ENCODE measurements at places on chromosomes 5 and 9.

DNA sequence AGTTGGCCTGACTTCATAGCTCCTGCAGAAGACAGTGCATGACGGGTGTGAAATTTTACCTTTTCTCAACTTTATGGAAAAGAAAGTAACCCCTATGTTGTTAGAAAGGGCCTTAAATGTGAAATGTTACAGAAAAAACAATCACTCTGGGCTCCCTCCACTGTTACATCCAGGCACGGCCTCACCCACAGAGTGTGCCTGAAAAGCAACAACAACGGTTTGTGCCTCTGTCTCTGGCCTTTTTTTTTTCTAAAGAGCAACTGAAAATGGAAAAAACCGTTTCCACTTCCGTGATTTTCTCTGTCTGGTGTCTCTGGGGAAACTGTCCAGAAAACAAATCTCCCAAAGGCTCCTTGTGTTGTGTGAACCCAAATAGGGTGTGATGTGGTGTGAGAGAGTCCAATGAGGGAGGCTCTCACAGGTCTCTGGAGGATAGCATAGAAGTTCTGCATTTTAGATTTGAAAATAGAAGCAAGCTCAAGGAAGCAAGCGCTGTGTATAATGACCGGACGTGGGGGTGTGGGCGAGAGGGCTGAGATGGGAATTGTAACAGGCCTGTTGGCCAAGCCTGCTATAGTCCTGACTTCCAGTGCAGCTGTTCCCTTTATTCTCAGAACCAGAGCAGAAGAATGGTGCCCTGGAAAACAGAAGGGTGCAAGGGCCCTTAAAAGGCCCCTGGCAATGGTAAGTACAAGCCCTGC lies 221.8 kb upstream of the TUT7 start:
- no peak for DNase-seq

DNA sequence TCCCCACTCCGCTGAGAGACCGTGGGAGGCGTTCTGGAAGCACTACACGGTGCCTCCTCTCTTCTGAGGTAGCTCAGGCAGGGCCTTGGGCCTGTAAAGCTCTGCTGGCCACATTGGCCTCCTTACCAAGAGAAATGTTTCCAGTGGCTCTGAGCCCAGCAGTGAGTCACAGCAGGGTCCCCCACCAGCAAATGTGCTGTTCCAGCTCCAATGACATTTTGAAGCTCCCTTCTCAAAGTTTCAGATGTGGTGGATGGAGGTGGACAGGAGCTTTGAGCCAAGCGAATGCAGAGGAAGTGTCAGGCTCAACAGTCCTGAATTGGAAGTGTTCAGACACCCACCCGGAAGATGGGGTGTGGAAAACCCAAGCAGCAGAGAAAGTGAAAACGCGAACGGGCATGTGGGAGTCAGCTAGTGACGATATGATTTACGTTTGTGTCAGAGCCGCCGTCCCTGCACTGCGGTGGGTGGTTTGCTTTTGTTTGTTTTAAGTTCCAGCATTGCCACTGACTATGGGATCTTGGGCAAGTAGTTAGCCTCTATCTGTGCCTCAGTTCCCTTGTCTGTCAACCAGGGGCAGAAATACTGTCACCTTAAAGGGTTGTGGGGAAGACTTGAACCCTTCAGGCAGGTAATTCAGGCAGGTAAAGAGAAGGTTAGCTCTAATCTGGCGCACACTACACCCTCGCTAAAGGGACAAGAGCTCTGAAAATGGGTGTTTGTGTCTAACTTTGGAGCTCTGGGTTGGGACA lies 38.2 kb downstream of the C5orf15 start:
- peak; percentile 75 for DNase-seq

DNA sequence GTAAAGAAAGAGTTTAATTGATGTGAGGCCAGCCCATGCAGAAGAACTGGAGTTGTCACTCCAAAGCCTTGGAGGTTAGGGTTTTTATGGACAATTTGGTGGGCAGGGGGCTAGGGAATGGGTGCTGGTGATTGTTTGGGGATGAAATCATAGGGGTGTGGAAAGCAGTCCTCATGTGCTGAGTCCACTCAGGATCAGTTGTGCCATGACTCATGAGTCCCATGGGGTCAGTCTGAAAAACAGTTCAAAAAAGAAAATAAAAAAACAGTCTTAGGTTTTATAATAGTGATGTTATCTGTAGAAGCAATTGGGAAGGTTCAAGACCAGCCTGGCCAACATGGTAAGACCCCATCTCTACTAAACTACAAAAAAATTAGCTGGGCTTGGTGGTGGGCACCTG lies 162.3 kb downstream of the KDM4C start:
- DNase-seq: no peak

GRCh38 chr5:9151684-9152427 lies 394.0 kb downstream of the SEMA5A start:
- DNase-seq: no peak

DNA sequence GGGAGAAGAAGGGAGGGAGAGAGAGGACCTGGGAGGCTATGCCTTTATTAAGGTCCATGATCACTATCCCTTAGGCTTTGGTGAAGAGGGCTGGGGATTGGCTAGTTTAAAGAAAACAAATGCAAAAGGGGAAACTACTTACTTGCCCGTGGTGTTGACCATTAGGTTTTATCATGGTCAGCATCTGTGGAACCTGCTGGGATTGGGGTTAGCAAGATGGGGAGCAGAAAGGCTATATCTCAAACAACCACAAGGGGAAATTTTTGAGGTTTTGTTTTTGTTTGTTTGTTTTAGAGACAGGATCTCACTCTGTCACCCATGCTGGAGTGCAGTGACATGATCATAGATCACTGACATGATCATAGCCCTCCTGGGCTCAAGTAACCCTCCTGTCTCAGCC lies 9.0 kb upstream of the RAD23B start:
- DNase-seq: no peak

DNA sequence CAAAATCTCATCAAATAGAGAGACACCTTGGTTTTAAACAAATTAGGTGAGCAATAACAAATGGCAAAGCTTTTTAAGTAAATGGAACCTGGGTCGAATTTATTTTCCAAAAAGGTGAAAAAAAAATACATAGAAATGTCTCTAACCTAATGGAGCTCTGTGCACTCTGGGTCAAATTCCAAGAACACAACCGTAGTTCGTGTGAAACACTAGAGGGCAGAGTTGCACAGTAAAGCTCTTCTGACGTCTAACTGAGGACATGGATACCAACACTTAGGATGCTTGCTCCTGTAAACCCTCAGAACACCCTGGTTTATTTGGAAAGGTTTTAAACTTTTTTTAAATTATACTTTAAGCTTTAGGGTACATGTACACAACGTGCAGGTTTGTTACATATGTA lies 18.9 kb downstream of the MARCHF11 start:
- no peak for DNase-seq

DNA sequence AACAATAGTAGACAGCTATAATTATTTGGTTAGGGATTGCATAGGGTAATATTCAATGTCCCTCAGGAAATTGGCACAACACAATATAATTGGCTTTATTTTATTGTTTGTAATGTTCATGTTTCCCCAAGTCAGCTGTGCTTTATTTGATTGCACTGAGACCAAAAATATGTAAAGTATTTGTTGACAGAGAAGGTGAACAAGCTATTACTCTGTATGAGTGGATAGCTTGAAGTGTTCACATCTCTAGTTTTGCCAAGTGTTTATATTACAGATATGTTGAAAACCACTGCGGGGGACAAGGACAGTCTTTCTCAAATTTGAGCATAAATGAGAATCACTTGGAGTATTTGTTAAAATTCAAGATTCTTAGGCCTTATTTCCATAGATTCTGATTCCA lies 83.3 kb downstream of the RAB3C start:
- no peak for DNase-seq

DNA sequence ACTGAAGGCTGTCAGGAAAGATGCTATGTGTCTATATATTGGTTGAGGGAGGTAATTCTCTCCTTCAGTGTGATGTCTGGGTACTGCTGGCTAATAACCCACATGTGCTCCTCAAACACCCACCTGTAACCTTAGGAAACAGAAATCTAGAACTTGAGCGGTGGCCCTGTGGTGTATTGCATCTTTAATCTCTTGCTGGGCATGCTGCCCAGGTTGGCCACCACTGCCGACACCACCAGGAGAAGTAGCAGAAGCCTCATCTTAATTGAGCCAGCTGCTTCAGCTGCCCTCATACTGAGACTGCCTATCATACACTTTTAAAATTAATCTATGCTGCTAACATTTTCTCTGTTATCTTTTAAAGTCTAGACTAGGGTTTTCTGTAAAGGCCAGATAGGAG lies 103.5 kb upstream of the C5orf63 start:
- DNase-seq: no peak

- DNase-seq: no peak
Observed at GRCh38 chr5:28750251-28750650, 1711.9 kb upstream of the CDH9 start.

DNA sequence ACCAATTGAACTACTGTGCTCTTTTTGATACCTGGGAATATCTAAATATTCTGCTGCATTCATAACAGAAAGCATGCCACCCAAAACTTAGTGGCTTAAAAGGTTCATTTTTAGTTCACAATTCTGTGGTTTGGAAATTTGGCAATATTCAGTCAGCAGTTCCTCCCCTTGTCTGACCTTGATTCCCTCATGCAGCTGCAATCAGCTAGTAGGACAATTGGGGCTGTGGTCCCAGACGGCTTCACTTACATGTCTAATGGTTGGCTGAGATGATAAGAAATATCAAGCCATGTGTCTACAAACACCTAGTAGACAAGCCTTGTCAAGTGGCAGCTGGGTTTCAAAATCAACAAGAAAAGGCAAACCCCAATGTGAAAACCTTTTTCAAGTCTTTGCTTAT lies 51.3 kb downstream of the ANXA1 start:
- DNase-seq: no peak

Data from stimulated activated CD4-positive, alpha-beta T cell treated with anti-CD3 and anti-CD28 coated beads, Interleukin-4, amount 100 ng/mL, for 4 hours (primary cell).